MCF 10A (cell line): ENCODE measurements at places on chromosomes 6 and 20. TPM values are rescaled to one million over a fixed set of nuclear protein-coding genes. Genes with fewer than 3 reads are reported as not detected.

BTBD3 gene
- 21.6 and 21.8 TPM in 2 replicates for total RNA-seq

METTL24 gene
- total RNA-seq: not detected in 2 replicates

DTD1 gene
- total RNA-seq: 101 and 113 TPM in 2 replicates

NANP gene
- total RNA-seq: 5.2 and 5.7 TPM in 2 replicates

HLA-DOA gene
- total RNA-seq: not detected in 2 replicates

LPA gene
- total RNA-seq: not detected in 2 replicates

ACOT13 gene
- total RNA-seq: 29.4 and 31.4 TPM in 2 replicates

TP53TG5 gene
- total RNA-seq: not detected in 2 replicates

STX11 gene
- total RNA-seq: 1.1 and 2.1 TPM in 2 replicates

MED23 gene
- 20.6 and 25.0 TPM in 2 replicates for total RNA-seq

DEFB132 gene
- not detected in 2 replicates for total RNA-seq

GJE1 gene
- not detected in 2 replicates for total RNA-seq

C6orf15 gene
- total RNA-seq: not detected in 2 replicates

DUSP15 gene
- not detected in 2 replicates for total RNA-seq

PLCB4 gene
- total RNA-seq: 0.22 and 0.91 TPM in 2 replicates

TPD52L2 gene
- 174 and 175 TPM in 2 replicates for total RNA-seq

PTCRA gene
- total RNA-seq: not detected in 2 replicates

EPHA7 gene
- total RNA-seq: not detected in 2 replicates

DDX39B gene
- total RNA-seq: 551 and 565 TPM in 2 replicates

DDR1 gene
- total RNA-seq: 59.7 and 66.0 TPM in 2 replicates

SLC44A4 gene
- not detected in 2 replicates for total RNA-seq

SAPCD1 gene
- total RNA-seq: 4.3 and 5.1 TPM in 2 replicates

CLIC5 gene
- not detected in 2 replicates for total RNA-seq

TCF21 gene
- total RNA-seq: not detected in 2 replicates

LIME1 gene
- 10.1 and 16.0 TPM in 2 replicates for total RNA-seq

TNFRSF6B gene
- total RNA-seq: 12.3 and 24.4 TPM in 2 replicates

NRSN1 gene
- not detected in 2 replicates for total RNA-seq

RSPH4A gene
- not detected in 2 replicates for total RNA-seq

SLC22A2 gene
- not detected in 2 replicates for total RNA-seq

WFDC12 gene
- total RNA-seq: not detected in 2 replicates

IL20RA gene
- total RNA-seq: 0.23 and 0.37 TPM in 2 replicates
